ENCODE measurements at places on chromosomes 3 and 15.

DNA sequence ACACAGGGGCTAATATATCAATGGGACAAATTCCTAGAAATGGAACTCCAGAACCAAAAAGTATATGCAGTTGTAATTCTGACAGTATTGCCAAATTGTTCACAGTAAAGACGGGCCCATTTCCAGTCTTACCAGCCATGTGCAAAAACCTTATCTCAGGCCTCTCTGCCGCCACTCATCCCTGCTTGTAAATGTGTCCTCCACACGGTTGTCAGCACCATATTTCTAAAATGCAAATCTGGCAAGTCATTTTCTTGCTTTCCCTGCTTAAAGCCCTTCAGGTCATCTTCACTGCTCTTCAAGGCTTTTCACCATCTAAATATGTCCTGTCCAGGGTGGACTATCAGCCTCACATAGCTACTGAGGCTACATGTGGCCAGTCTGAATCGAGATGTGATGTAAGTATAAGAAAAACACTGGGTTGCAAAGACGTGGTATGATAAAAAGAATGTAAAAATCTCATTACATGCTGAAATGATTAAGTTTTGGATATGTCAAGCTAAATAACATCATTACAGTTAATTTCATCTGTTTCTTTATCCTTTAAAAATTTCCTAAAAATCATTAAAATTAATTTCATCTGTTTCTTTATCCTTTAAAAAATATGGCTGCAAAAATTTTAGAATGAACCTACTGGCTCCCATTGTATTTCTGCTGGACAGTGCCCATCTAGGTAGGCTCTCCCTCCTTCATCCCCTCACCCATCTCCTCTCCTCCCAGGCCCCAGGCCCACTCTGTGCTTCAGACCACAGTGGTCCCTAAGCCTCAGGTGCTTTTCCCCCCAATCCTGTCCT, 980 bp downstream of the PARP9 start:
- DNase-seq: no peak

DNA sequence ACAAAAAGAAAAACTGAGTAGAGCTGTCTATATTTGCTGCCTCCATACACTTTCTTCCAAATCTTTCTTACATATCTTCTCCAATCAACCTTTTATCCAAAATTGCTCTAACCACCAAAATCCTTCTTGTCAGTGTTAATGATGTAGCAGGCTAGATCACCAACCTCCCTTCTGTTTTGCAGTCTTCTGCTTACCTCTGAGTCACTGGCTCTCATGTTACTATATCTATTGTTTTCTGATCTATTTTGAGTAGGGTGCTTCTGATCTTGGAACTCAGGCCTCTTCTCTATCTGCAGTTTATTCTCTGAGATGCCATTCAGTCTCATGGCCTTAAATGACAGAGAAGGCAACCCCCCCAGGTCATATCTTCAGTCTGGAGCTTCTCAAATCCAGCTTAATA, 26.3 kb upstream of the AADAC start:
- no peak for DNase-seq

DNA sequence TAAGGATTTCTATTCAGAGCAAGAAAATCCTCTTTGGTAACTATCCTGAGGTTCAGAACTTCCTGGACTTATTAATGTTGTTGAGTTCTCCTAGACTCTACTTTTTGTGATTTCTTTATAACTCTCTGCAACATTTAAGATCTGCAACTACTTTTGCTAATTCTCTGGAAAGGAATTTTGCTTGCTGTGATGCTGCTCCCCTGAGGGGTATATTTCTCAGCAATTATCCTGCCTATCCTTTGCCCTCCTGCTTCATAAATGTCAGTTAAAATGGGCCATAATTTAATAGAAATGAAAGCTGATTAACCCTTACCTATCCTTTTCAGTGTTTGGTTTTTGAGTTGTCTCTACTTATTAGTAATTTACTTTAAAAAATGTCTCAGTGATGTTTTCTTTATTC, 377.3 kb upstream of the LRRC3B start:
- no peak for DNase-seq

GRCh38 chr3:176619833-176620232, 577.4 kb downstream of the TBL1XR1 start:
- no peak for DNase-seq

DNA sequence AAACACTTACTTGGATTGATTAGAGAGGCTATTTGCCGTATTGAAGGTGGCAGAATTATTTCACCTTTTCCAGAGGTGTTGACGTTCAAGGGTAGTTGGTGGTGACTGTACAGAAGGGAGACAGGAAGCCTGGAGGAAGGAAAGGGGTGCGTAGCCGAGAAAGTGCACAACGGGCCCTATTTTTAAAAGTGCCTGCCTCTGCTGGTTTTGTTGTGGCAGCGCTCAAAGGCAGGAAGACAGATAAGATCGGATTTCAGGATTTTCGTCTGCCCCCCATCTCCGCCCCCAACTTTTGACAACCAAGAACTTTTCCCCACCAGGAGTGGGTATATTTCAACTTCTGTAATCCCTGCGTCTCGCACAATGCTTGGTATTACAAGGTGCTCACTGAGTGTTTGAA, 38.5 kb downstream of the SMAD3 start:
- DNase-seq: no peak

DNA sequence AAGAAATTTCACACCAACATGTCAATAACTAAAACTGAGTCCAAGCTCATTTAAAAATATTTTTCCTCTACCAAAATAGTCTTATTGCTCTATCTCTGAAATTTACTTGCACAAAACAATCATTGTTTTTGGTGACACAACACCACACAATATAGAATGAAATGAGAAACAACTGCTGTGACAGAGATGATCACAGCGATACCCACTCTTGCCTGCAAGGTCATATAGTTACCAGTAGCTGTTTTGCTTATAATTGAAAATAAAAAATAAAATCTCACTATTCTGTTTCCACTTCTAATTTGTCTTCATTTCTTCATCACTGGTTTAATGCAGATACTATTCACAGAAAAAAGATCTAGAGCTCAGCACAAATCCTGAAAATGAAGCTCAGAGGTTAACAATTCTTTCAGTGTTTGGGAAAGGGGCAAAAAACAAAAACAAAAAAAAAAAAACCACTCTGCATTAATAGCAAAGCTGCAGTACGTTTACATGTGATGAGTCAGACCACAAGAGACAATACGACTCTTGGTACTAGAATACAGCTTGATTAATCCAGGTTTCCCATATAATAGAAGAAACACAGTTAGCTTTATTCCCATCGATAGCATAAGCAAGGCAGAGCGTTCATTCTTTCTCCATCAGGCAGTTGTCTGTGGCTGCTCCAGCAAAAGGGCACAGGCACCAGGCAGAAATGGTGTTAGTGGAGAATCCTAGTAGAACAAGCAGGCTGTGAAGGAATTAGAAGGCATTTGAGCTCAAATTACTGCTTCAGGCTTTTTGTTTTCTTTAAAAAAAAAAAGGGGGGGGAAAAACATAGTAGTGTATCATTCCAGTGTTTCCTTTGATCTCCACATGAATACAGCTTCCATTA, 773 bp downstream of the ANKRD28 start:
- DNase-seq: no peak

GRCh38 chr3:192284443-192285072, 442.8 kb downstream of the FGF12 start:
- DNase-seq: no peak

DNA sequence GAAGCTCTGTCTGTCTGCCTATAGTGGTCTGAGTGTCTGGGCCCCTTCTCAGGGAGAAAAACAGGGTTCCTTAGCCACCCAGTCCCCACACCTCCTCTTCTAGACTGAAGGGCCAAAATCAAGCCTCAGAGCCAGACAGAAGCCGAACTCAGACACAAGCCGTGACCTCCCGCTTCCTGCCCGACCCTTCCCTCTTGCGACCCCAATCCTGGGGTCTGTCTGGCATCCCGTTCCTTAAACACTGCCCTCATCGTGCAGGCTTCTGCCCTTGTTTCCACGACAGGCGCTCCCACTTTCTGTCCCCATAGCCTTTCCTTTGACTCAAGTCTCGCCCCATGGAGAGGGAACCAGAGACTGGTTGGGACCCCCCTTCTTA, 32.3 kb downstream of the EPHB3 start:
- no peak for DNase-seq

- DNase-seq: no peak
These were observed 862.5 kb downstream of the CADM2 start for GRCh38 chr3:85821130-85821756.

- no peak for DNase-seq
These were observed 642.0 kb upstream of the NAALADL2 start for GRCh38 chr3:174216946-174217718.

DNA sequence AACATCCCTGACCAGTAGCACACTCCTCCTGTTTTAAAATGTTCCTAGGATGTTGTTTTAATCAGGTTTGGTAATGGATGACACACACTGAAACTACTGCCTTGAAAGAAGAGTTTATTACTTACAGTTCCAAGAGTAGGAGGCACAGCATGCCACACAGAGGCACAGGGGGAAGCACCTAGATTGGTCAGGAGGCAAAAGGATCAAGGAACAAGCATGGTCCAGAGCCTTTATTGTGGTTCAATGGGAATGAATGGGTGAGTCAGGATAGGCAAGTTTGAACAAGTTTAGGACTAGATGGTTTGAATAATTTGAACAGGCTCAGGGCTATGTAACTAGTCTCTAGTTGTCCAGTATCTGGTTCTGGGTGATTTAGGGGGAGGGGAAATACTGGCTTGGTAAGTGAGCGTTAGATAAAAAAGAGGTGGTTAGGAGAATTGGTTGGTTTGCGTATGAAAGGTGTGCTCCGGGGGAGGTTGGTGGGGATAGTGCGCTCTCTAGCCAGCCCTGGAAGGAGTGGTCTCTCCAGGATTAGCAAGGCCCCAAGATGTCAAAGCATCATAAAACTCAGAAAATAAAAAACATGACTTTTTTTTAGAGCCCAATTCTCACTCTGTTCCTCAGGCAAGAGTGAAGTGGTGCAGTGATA, 35.1 kb downstream of the TMOD3 start:
- peak; percentile 38 for DNase-seq

DNA sequence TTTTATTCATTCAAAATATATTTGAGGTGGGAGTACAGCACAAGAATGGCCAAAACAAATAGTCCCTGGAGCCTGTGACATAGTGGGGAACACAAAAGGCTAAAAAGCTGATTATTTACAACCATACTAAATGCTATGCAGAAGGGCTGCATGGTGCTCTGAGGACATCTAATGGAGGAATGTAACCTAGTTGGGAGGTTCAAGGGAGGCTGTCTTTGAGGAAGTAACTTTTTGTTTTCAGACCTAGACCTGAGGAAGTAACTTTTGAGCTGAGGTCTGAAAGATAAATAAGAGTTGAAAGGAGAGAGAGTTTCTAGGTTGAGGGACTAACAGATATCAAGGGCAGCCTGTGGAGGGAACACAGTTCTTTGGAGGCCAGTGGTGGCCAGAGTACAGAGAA, 34.8 kb upstream of the RASA2 start:
- peak; percentile 32 for DNase-seq

DNA sequence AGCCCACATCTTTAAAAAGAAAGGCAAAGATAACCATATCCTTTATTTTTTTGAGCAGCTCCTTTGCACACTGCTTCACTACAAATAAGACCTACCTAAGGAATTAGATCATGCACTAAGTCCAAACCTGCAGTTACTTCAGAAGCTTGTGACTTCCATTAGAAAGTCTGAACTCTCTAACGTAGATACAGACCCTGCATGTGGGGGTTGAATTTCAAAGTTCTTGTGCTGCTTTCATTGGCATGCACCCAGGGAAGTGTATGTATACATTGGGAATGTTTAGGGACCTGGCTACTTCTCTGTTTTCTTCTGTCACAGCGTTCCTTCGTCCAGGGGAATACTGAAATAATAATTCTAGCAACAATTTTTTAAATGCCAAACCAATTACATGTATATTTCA, 185.2 kb upstream of the IL12A start:
- no peak for DNase-seq

- DNase-seq: peak; percentile 58
These were observed 70.0 kb upstream of the HEG1 start for GRCh38 chr3:125125821-125126245.

- no peak for DNase-seq
These were observed 120.4 kb downstream of the GABRG3 start for GRCh38 chr15:27091270-27091940.

DNA sequence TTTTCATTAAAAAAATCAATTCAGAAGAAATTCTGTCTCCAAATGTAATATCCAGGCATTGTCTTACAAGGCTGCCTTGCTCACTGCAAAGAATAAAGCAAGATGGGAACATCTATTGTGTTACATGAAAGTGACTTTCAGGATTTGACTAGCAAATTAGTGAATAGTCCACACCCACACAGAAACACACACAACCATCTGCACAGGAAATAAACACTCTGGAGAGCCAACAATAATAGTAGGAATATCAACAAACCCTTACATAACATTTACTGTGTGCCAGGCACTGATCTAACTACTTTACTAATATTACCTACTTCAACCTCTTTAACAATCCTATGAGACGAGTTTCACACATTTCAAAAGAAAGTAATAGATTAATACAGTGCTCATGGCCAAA, 28.9 kb upstream of the ZNF385D start:
- DNase-seq: no peak

GRCh38 chr15:60396100-60396499, 1.7 kb downstream of the ANXA2 start:
- no peak for DNase-seq

GRCh38 chr3:133237380-133237779, 162.5 kb upstream of the BFSP2 start:
- no peak for DNase-seq

- no peak for DNase-seq
These were observed 153.3 kb downstream of the USP13 start for GRCh38 chr3:179806177-179806576.

DNA sequence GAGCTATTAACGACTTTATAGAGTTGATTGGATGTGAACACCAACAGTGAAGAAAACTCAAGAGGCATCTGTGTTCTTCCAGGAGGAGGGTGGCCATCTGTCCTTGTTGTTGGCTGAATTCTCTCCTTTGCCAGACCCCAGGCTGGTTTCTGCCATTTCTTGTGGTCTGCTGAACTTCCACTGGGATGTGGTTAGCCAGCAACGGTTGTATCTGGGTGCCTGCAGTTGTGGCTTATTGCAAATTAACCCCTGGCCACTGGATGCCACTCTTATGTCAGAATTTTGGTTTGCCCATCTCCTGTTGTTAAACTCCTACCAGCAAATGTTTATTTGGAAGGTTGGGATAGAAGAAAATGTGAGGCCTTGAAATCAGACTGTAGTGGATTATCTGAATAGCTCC, 163.6 kb upstream of the TBC1D5 start:
- DNase-seq: no peak

GRCh38 chr3:36480911-36481648, 100.8 kb downstream of the STAC start:
- no peak for DNase-seq

DNA sequence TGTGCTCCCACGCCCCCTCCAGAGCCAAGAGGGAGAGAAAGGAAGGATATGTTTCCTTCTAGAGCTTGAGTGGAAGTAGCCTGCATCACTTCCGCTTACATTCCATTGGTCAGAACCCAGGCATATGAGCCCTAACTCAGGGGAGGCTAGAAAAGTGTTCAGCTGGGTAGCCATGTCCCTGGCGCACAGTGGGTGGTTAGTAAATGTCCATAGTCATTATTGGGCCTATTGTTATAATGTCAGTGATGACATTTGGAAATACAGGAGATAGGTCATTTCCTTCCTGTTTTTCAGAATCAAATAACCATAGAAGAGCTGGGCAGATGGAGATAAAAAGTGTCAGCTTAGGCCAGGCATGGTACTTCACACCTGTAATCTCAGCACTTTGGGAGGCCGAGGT, 27.3 kb downstream of the CD276 start:
- DNase-seq: no peak
